ENCODE measurements at places on chromosomes 12 and 14.

GRCh38 chr14:99817331-99817730, 24.1 kb downstream of the EML1 start:
- DNase-seq = no peak

GRCh38 chr12:108571609-108572165, 9.3 kb downstream of the ISCU start:
- DNase-seq = no peak

DNA sequence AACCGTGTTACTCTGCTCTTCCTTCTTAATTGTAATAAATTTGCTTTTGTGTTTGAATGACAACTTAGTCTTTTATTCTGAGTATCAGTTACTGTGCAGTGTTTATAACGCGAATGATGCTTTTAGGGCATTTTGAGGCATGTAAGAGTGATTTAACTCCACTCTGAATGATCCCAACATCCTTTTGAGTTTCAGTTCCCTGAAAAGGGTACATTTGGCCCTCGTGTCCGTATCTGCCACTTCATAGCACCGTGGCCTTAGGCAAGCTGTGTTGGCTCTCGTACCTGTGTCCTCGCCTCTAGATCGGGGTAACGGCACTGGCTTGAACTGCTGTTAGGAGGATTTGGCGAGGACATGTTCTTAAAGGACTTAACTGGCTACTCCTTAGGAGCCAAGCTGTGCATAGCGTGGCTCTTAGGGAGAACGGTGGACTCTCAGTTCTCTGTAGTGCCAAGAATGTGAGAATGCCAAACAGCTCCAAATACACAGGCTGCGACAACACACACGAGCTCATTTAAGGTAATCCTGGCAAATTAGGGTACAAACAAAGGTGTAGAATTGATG, 92.0 kb downstream of the PPP2R5C start:
- no peak for DNase-seq

DNA sequence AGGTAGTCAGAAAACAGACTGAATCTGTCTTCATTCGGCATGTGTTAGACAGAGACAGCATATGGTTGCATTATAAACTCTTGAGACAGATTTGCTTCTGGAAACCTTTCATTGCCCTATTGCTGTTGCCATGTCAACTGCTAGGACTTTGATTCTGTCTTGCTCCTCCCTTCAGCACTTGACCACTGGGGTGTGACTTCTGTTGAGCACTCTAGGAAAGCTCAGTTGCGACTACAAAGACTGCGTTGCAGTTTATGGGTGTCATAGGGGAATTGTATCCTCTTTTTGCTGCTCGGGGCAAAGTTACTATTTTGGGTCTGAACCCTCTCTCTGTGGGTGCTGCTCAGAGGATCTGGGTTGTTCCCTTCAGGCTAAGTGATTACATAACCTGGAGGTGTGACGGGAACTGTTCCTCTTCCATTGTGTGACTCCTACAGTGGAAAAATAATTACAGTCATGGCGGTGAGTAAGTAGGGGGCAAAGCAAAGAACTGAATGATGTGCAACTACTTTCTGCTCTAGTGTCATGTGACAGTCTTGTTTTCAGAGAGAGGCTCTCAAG, 44.3 kb upstream of the TRIM9 start:
- DNase-seq = peak; percentile 84

- no peak for DNase-seq
Measured at GRCh38 chr12:29818916-29819623, 35.3 kb upstream of the TMTC1 start.

DNA sequence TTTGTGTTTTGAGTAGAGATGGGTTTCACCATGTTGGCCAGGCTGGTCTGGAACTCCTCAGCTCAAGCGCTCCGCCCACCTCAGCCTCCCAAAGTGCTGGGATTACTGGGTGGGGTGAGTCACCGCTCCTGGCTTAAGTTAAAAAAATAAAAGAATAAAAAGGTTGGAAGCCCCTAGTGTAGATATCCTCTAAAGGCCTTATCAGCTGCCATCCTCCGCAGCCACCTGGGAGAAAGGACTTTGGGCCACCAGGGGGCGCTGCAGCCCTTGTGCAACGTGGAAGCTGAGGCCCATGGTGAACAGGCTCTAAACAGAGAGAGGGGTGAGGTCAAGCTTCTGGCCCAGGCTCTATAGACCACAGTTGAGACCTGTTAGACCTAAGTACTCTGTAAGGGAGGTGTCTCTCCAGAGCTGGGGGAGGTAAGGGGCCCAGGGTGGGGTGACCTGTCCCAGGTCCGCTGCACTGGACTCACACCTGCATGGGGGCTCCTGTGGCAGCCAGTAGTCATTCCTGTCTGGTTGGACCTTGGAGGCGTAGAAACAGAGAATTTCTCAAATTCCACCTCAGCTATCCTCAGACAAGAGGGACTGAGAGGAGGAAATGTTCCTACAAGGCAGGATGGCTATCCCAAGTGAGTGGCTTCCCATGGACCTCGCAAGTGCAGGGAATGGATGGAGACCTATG, 14.0 kb upstream of the RACGAP1 start:
- DNase-seq = peak; percentile 75

DNA sequence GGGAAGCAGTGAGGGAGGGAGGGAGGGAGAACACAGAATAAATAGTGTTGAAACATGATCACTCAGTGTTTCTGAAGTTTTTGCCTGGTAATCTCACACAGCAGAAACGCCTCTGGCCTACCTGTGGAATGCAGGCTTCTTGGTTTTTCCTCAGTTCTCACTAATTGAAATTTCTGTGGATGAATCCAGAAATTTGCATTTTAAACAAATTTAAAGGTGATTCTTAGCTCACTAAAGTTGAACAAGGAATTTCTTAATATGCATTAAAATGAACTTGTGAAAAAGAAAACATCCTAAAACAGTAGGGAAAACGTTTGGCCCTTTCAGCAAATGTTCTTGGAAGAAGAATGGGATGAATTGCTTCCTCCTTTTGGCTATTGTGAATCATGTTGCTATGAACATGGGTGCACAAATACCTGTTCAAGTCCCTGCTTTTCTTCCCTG, 1.4 kb downstream of the RNASE9 start:
- DNase-seq = no peak

- DNase-seq = no peak
Measured at GRCh38 chr12:110791589-110791988, 48.9 kb upstream of the PPP1CC start.

GRCh38 chr12:104643093-104643818, 186.5 kb downstream of the CHST11 start:
- DNase-seq = no peak

DNA sequence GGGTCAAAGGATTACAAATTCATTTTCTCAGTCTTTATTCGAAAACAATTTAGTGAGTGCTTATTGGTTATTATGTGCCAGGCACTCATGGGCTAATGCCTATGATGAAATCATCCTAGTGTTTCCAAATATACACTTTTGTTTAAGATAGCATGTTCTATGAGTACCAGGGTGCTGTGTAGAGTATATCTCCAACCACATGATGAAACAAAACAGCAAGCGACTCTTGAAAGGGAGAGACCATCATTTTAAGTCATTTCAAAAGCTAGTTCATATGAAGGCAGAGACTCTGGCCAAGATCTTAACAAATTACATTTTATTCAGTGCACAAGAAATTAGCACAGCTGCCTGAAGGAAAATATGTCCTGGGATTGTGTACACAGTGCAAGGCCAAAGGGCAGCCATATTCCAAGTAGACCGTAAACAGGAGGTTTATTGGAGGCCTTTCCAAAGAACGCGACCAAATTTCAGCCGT, 204.2 kb downstream of the EFCAB11 start:
- no peak for DNase-seq

- DNase-seq = no peak
Measured at GRCh38 chr12:75120311-75120711, 89.3 kb downstream of the KCNC2 start.

DNA sequence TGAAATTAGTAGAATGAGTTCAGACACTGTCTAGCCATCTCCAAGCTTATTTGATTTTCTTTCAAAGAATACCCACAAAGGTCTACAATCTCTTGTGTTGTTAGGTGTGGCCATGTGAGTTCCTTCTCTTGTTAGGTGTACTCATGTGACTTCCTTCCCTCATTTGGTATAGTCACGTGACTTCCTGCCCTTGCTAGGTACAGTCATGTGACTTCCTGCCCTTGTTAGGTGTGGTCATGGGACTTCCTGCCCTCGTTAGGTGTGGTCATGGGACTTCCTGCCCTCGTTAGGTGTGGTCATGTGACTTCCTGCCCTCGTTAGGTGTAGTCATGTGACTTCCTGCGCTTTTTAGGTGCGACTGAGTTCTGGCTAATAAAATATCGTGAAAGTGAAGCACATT, 179.6 kb downstream of the TMX1 start:
- DNase-seq = no peak

DNA sequence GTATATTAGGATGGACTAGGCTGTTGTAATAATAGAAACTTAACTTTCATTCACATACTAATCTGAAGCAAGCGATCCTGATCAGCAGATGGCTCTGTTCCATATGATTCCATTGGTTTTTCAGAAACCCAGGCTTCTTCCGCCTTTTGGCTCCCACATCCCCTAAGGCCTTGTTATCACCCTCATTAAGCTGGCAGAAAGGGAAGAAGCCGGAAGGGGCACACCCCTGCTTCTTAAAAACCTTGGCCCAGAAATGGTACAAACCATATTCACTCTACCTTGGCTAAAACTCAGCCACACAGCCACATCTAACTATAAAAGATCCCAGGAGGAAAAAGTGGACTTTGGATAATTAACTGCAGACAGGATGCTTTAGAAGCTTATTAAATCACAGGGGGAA, 329.2 kb downstream of the PCNX1 start:
- no peak for DNase-seq

- DNase-seq = no peak
Measured at GRCh38 chr12:49293056-49293956, 1.6 kb upstream of the PRPH start.

DNA sequence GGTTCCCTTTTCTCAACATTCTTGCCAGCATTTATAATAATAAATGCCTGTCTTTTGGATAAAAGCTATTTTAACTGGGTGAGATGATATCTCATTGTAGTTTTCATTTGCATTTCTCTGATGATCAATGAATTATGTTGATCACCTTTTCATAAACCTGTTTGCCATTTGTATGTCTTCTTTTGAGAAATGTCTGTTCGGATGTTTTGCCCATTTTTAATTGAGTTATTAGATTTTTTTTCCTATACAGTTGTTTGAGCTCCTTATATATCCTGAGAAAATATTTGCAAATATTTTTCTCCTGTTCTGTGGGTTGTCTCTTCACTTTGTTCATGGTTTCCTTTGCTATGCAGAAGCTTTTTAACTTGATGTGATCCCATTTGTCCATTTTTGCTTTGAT, 8.1 kb upstream of the LIMA1 start:
- DNase-seq = no peak

DNA sequence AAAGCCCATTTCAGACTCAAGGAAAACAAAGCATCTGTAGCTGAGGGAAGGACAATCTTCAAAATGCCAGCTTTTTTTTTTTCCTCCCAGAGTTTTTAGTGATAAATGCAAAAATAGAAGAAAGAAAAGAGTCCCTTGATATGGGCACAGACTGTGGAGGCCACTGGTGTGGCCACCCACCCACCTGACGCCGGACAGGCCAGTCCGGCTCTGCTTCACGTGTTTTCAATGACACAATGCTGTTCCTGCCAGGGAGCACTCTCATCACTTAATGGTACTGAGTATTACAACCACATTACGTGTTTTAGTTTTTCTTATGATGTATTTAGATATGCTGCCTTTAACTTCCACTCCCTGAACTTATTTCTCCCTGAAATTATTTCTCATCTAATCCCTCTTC, 155.7 kb upstream of the HIF1A start:
- DNase-seq = no peak

DNA sequence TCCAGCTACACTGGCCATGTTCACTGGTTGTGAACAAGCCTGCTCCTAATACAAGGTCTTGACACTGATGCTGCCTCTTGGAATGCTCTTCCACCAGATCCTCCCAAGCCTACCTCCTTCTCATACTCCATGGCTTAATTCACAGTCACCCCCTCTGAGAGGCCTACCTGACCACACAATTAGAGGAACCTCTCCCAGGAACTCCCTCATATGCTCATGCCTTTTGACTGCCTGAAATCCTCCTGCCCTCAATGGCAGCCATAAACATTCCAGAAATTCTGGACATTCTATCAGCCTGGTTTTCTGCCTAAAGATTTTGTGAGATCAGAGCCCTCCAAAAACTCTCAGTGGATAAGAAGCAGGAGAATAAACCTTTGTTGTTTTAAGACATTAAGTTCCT, 340.2 kb downstream of the C12orf75 start:
- DNase-seq = no peak

- DNase-seq = no peak
Measured at GRCh38 chr14:102903889-102904512, 18.5 kb upstream of the AMN start.

DNA sequence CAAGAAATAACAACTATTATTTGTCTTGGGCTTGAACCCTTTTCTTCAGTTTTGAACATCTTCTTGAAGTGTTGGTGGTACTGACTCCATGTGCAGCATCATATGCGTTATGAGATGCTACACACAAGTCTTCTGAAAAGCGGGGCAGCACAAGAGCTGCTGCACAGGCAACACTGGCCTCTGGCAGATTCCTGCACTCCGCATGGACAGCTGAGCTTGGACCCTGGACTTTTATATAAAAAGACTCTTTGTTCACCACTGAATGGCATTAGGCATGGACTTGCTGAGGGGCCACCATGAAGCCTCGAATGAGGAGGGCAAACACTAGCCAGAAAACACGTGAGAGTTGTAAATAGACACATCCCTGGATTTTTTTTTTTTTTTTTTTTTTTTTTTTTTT, 210.8 kb upstream of the NPAS3 start:
- DNase-seq = peak; percentile 63

DNA sequence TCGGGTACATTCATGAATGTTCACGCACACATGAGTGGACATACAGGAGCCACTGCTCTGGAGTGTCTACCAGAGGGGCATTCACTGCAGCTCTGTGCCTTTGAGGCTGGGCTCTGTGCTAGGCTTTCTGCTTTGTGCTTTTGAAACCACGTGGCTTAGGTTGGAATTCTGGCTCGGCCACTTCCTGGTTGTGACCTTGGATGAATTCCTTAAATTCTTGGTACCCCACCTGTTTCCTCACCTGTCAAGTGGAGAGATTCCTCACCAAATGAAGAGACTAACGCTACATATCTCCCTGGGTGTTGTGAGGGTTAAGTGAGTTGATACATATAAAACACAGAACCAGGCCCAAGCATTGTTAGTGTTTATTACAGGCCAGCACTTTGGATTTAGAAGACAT, 842.8 kb downstream of the VRK1 start:
- DNase-seq = no peak

DNA sequence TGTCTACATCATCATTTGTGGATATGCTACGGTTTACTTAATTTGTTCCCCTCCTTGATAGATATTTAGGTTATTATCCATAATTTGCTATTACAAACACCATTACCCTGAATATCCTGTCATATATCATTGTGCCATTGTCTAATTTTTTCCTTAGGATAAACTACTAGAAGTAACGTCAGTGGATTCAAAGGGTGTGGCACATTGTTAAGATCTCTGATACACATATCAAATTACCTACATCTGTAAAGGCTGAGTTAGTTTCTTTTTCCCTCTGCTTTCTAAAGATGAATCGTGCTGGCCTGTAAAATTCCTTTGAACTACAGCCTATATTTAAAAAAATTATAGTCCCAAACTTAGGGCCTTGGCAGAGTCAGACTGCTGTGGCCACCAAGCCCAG, 53.9 kb upstream of the STRN3 start:
- DNase-seq = no peak
